ENCODE measurements at places on chromosomes 7 and 10.

DNA sequence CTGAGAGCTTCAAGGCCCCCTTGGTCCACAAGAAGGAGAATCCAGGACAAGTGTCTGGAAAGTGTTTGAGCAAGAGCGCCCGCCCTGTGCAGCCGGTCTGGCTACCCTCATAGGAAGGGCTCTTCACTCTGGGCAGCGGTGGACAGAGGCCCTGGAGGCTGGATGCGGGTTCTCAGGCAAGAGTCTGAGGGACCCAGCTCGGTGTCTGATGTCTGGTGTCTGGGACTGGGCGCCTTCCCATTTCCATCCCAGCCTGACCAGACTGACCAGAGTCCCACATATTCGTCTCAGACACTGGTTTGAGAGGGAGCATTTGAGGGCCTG, 59.8 kb downstream of the HK1 start:
- DNase-seq, result no peak

DNA sequence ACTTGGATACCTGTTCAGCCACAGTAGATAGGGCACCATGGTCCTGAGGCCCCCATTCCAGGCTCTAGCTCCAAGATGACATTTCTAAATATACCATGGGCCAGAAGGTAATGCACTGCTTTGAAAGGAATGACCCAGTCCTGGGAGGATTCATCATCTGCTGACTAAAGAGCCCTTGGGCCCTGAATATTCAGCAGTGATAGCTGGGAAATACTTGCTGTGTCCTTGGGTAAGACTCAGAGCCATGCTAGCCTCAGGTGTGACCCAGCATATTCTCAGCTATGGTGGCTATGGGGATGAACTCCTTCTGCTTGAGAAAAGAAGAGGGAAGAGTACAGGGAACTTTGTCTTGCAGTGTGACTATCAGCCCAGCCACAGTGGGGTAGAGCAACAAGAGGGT, 21.3 kb upstream of the AGR2 start:
- DNase-seq, result no peak

DNA sequence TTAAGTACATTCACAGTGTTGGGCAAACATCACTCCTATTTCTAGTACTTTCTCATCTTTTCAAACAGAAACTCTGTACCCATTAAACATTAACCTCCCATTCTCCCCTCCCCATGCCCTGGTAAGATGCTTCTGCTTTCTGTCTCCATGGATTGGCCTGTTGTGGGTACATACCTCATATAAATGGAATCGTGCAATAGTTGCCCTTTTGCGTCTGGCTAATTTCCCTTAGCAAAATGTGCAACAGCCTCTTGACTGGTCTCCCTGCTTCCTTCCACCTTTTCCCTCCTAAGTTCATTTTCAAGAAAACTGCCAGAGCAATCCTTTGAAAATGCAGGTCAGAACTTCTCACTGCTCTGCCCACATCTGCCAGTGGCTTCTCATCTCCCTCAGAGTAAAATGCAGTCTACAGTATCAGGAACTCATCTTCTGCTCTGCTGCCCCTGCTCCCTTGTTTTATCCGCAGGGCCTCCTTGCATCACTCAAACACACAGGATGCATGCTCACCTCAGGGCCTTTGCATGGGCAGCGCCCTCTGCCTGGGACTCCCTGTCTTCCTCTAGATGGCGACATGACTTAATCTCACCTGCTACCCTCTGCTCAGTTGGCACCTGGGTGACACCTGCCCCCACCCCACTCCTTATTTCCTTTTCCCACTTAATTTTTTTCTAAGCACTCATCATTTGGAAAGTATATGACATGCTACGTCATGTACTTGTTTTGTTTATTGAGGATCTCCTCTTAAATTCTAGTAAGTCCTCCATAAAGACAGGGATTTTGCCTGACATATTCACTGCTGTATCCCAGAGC, 44.3 kb upstream of the ECHDC3 start:
- DNase-seq, result no peak

DNA sequence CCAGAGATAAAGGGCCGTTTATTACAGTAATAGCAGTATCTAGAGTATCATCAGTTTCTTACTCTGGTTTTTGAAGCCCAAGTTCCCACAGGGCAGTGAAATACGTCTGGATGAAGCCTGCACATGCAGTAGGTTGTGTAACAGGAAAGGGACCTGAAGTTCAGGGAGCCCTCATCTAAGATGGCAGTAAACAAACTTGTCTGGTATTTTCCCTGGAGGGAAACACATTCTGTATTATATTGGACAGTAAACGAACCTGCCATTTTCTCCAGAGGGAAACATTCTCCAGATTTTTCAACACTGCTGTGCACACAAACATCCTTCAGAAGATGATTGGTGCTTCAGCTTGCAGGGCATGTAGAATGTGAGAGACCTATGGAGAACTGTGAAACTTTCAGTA, 189.9 kb downstream of the TFEC start:
- no peak for DNase-seq

DNA sequence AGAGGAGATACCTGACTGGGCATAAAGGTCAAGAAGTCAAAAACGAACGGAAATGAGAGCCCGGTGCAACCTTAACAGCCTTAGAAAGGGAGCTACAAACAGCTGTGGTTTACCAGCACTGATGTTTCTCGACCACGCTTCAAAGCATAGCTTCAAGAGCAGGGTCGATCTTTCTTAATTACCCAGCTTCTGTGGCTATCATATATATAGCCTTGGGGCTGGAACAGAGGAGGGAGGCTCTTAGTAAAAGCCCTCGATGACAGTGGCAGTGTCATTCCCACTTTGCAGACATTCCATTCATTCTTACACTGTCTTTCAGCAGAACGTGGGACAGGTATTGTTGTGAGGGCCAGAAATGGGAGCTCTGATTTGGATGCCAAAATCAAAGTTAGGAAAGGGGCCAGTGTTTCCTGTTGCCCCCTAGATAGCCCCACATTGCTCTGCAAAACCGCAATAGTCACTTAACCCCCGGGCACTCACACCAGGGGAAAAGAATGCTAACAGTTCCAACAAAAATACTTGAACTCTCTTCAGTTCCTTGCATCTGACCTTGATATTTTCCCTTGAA, 141.5 kb downstream of the MTPAP start:
- no peak for DNase-seq

DNA sequence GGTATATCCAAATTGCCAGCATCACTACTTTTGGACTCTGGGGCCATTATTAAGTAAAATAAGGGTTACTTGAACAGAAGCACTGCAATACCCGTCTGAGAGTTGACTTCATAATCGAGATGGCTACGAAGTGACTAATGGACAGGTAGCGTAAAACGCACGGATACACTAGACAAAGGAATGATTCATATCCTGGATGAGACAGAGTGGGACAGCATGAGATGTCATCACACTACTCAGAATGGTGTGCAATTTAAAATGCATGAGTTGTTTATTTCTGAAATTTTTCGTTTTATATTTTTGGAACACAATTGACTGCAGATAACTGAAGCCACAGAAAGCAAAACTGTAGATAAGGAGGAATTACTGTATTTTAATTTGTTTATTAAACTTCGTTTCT, 421.5 kb upstream of the LRGUK start:
- peak; percentile 45 for DNase-seq

GRCh38 chr7:1664711-1665548, 5.1 kb upstream of the ELFN1 start:
- peak; percentile 64 for DNase-seq

DNA sequence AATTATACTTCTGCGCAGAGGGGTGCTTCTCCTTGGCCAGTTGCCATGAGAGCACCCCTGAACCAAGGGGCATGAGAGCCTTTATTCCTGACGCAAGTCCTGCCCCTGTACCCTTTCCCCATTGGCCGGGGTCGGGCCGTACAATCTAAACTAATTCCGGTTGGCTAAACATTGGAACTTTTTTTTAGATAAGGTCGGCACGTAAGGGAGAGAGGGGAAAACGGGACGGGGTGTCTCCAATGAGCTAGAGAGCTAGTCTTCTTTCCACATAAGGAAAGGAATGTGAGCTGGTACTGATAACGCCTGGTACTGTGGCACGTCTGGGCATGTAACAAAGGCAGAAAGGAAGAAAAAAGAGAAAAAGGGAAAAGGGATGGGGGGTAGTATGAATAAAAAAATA, 96.9 kb downstream of the CD36 start:
- no peak for DNase-seq

GRCh38 chr7:13724977-13725566, 264.4 kb downstream of the ETV1 start:
- DNase-seq, result no peak

Data from cardiac fibroblast (primary cell).